ENCODE measurements at places on chromosomes 6 and 20.

DNA sequence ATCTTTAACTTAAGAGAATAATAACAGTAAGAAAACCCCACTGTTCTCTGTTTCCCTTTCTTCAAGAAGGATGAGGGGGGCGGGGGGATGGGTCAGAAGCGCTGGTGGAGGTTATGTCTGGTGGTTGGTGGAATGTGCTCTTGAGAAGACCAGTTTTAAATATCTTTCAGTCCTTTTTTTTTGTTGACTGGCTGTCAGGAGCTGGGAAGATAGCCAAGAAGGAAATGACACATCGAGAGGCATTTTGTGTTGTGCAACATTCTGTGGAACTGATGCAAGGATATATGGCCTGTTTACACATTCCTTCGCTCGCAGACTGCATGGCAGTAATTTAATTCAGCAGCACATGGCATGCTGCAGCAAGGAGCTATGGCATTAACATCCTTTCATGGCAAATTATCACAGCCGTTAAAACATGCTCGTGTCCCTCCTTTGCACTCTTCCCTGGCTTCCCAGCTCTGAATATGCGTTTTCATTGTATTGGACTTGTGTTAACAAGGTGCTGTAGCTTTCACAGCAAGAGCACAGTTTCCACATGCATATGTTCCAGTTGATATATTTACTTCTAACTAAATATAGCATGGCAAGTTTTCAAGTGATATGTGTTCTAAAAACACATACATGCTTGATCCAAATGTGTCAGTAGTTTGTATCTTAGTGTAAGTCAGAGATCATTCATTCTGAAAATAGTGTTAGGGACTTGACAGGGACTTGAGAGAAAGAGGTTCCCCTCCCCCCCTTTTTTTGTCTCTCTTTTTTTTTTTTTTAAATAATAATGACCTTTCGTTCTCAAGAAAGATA lies 68.2 kb upstream of the SUPT3H start:
- DNase-seq = no peak

DNA sequence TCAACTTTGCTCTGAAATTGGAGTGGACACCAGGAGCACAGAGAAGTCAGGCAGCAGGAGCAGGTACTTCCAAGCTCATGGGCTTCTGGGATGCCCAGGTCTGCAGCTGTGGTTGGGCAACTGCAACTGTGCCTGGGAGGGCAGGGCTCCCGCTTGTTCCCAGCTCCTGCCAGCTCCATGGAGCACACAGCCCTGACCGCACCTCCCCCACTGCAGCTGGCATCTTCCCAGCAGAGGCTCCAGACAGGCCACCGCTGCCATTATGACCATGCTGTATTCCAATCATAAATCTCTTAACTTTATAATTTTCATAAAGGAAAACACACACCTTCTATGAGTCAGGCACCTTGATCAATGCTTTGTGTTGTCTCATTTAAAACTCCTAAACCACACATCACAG lies 36.9 kb downstream of the STK38 start:
- DNase-seq = no peak

DNA sequence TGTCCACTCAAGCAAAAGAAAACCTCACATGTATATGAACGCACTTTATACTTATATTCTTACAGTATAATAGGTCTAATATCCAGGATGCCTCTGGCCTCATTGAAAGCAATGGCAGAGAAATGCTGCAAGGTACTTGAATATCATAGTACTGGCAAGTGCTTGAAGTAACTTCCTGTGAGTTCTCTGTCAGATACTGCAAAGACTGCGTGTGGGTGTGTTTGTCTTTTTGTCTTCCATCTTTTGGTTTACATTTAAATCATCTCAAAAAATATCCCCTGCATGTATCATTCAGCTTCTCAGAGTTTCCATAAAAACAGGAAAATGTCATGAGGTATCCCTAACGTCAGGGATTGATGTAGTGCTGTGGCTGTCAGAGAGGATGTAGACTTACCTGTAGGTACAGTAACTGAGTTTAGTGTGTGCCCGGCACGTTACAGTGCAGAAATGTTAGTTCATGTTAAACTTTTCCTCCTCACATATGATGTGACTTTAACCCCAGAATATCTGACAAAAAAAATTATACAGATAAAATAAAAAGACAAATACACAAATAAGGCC lies 184.3 kb downstream of the DST start:
- no peak for DNase-seq

GRCh38 chr20:38962044-38962927 lies at the start of gene DHX35:
Gene DHX35, plus strand, starts transcription at chr20:38962344. Its CDS starts 24 bp downstream, at chr20:38962368.
- DNase-seq = peak; percentile 99

DNA sequence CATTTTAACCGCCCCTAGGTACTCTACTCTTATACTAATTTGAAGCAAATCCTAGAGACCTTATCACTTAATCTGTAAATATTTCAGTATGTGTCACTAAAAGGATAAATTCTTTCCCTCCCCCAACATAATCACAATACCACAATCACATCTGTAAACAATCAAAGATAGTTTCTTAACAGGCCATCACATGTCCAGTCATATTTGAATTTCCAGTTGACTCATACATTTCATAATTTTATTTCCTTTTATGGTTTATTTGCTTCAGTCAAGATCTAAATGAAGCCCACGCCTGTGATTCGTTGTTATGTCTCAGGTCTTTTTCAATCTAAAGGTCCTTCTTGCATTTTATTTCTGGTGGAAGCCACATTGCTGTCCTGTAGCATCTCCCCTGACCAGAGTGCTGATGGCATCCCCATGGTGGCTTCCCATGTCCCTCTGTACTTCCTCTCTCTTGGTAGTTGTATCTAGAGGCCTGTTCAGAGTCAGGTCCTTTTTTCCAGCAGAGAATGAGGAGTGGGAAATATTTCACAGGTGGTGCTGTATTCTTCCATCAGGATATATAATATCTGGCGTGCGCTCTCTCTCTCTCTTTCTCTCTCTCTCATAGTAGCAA lies 128.6 kb upstream of the SLC22A23 start:
- DNase-seq = no peak

DNA sequence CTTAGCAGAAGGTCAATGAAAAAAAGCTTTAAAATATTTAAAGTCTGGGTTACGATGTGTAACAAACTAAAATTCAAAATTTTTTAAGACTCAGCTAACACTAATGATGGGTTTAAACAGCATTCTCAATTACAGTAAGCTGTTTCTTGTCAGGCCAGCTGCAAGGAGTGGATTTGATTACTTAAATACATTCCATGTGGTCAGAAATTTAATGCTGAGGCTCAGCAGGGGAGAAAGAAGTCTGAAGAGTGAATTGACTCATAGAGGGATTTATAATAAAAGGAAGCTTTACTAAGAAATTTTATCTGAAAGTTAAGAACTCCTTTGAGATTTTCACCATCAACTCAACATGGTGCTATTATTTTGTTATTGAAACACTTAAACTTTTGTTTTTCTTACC lies 398.6 kb downstream of the KHDRBS2 start:
- no peak for DNase-seq

- DNase-seq = no peak
These were observed 204.7 kb upstream of the EXOC2 start for GRCh38 chr6:897528-898207.

- DNase-seq = no peak
These were observed 696 bp upstream of the SUPT3H start for GRCh38 chr6:45378334-45378926.

- no peak for DNase-seq
These were observed 25.7 kb downstream of the SUMO4 start for GRCh38 chr6:149425754-149426153.

DNA sequence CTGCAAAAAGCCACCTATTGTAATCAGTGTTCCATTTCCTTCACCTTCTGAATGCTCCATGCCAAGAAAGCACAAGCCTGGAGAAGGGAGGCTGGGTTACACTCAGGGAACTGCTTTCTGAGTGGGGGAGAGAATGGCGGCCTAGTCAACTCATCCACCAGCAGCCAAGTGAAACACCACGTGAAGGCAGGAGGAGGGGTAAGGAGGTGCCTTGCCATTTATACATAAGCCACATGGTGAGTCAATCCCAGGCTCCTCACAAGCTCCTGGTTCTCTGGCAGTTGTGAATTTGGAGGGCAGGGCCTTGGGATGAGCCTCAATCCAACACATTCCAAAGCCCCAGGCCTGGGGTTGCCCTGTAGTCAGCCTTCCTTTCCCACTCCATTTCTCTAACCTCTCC lies 149.4 kb downstream of the CD24 start:
- DNase-seq = no peak

DNA sequence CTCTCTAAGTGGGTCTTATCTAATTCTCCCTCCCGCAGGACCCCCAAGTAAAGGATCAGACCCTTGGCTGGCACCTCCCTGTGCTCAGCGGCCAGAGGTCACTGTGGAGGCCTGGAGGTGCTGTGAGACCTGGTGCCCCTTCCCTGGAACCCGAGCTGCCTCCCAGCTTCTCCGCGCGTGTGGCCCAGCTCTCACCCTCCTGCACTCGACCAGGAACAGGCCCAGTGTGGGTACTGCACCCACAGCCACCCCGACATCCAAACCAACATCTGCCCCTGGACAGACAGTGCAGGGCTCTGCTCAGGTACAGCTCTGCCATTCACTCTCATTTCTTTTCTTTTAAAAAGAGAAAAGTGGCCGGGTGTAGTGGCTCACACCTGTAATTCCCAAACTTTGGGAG lies 42.4 kb downstream of the TMEM242 start:
- no peak for DNase-seq

- DNase-seq = no peak
These were observed 55.1 kb upstream of the APCDD1L start for GRCh38 chr20:58570204-58570859.

DNA sequence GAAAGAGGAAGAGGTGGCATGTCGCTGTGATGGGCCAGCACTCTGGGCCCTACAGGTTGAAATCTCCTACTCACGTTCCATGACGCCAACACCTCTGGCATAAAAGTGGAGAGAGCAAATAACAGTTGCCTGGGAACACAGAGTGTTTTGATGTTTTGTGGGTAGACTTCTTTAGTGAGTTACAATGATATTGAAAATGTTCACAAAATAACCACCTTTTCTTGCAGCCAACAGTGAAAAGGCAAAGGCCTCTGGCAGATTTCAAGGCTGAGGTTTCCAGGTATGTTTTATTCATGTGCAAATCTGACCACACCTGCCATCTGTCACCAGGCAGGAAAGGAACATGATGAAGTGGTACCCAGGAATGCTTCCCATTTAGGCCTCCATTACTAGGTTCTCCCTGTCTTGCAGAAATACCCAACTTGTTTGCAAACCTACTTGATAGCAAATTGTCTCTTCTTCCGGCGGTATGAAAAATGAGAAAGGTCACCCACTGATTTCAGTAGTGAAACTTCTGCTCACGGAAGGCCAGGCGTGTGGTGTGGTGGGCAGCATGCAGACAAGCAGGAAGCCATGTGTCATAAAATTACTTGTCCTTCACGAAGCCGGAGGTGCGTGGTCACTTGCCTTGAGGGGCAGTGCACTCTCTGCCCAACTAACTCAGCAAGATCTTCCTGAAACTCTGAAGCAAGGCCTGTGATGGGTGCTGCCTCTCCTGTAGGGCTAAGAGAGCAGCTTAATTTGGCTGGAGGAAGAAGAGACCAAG lies 299.1 kb upstream of the PRDM1 start:
- no peak for DNase-seq

- DNase-seq = no peak
These were observed 214.7 kb downstream of the PAX1 start for GRCh38 chr20:21920211-21920610.

- DNase-seq = no peak
These were observed 514.5 kb upstream of the GJE1 start for GRCh38 chr6:141618180-141618581.

GRCh38 chr6:13065581-13065980 lies 262.8 kb downstream of the TBC1D7 start:
- DNase-seq = no peak

DNA sequence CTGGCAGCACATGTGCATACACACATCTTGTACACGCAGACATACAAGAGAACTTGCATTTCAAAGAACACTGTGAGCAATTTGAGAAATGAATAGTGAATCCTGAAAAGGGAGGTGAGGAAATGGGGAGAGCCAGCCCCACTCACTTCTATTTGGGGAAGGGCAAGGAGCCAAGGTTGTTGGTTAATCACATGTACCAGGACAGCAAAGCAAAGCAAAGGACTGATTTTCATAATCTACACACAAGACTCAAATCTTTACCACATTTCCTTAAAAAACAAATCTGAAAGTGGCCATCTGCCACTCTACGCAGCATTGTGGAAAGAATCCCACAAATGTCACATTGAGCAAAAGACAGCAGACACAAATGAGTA lies 35.0 kb upstream of the KIF16B start:
- no peak for DNase-seq

GRCh38 chr20:47940101-47940813 lies 155.0 kb upstream of the SULF2 start:
- DNase-seq = no peak

DNA sequence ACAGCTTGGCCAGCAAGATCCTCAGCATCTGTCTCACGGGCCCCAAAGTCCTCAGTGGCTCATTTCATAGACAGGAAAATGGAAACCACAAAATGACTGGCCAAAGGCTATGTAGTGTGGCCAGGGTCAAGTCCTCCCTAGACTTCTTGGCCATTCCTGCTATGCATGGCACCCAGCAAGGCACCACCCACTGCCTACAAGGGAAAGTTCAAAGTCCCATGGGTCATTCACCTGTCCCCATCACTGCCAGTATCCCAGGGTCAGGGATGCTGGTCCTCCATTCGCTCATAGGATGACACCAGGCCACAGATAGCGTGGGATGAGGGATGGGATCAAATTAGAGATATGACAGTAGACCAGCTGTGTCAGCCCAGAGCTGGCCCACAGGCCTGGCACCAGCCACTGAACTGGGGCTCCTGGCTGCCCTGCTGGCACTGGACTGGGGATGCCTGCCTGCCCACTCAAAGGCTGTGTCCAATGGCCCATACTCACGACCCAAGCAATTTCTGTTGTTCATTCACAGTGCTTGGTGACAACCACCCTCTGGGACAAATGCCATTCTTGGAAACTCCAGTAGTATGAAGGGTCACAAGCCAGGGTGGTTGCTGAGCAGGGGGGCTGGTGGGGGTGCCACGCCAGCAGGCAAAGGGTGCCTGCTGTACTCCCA lies 11.6 kb downstream of the ADISSP start:
- no peak for DNase-seq

- no peak for DNase-seq
These were observed 753 bp downstream of the RSPH9 start for GRCh38 chr6:43645613-43645964.

GRCh38 chr20:13119583-13119982 lies 101.5 kb upstream of the ISM1 start:
- DNase-seq = peak; percentile 3

- no peak for DNase-seq
These were observed 71.0 kb downstream of the SOX4 start for GRCh38 chr6:21664314-21665109.

GRCh38 chr6:79598012-79598411 lies 33.1 kb upstream of the SH3BGRL2 start:
- DNase-seq = no peak

GRCh38 chr6:118387921-118388701 lies 160.0 kb upstream of the PLN start:
- DNase-seq = no peak
